ENCODE measurements at places on chromosomes 6 and 20.

GRCh38 chr6:30411515-30412207, 66.7 kb downstream of the RPP21 start:
- no peak for DNase-seq

DNA sequence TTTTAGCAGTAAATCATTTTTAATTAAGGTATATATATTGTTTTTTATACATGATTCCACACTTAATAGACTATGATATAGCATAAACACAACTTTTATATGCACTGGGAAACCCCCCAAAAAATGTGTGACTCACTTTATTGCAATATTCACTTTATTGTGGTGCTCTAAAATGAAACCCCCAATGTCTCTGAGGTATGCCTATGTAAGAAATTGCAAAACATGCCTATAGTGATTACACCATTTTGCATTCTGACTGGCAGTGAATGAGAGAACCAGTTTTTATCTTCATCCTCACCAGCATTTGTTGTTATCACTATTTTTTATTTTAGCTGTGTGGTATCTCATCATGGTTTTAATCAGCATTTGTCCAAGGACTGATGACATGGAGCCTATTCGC, 8.5 kb upstream of the CST11 start:
- DNase-seq, result no peak

- no peak for DNase-seq
Measured at GRCh38 chr6:121932076-121932991, 467.1 kb upstream of the HSF2 start.

DNA sequence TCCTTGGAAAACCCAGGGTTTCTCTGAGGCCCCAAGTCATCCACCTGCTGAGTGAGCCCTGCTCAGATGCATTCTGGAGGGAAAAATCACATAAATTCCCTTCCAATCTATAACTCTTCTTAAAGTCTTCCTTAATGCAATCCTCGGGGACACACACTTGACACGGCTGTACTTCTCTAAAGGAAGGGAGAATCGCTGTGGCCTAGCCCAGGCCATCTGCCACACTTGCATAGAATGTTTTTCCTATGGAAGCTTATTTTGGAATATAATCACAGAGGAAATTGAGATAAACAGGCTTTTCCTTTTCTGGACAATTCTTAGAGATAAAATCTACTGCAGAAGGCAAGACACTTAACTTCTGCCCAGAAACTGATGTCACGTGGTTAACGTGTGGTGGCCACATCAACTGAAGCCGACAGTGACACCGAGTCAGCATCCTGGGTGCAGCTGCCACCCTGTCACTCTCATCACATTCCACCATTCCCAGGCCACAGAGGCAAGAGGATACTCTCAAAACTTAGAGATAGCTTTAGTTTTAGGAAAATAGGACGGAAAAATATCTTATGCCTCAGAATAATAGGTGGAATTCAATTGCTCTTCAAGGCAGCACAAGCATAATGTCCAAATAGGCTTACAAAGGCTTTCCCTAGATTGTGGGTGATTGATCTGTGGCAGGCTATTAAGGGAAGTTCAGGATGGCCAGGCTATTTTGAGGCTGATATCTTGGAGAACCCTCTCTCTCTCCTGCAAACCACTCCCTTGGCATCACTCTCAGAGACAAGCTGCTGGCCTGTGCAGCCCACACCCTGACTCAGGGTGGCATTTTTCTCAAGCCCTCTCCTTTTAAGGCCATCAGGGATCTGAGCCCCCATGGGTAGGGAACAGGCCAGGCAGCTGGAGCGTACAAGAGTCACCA, 29.6 kb downstream of the PSMB1 start:
- DNase-seq, result no peak

DNA sequence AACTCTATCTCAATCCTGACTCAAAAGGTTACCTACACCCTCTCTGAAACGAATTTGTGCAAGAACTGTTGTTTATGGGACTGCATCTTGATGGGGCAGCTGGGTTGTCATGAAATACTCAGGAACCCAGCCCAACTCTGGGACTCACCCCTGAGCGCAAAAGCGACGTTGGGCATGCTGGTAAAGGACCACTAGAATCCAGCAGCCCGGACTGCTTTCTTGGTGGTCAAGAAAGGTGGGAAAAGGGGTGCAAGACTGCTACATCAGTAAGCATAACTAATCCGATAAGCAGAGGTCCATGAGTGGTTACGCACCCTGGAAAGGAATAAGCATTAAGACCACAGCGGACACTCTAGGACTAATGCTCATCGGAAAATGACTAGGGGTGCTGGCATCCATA, 6.3 kb upstream of the PRR18 start:
- DNase-seq, result no peak

GRCh38 chr6:75818098-75818855, 69.2 kb downstream of the MYO6 start:
- DNase-seq, result no peak
